Natural killer cell treated with Interleukin-12 subunit alpha and Interleukin-12 subunit beta and Interleukin-15 and Interleukin-18, amount 100 ng/mL, for 72 hours (primary cell): ENCODE measurements at places on chromosomes 1 and 21. TPM values are rescaled to one million over a fixed set of nuclear protein-coding genes. Genes with fewer than 3 reads are reported as not detected.

The BRDT gene
- not detected for total RNA-seq

The CCDC27 gene
- total RNA-seq = not detected

The WDR64 gene
- not detected for total RNA-seq

The FCGR1A gene
- 0.93 TPM for total RNA-seq

The GJA8 gene
- not detected for total RNA-seq

The TMEM35B gene
- total RNA-seq = 20.3 TPM

The ERICH3 gene
- total RNA-seq = not detected

The PADI2 gene
- not detected for total RNA-seq

The BACE2 gene
- total RNA-seq = 2.6 TPM

The PEAR1 gene
- not detected for total RNA-seq

The ADGRB2 gene
- 1.2 TPM for total RNA-seq
